Esophagus squamous epithelium (tissue), 5 donors: ENCODE measurements at places on chromosomes 1 and 21.

DNA sequence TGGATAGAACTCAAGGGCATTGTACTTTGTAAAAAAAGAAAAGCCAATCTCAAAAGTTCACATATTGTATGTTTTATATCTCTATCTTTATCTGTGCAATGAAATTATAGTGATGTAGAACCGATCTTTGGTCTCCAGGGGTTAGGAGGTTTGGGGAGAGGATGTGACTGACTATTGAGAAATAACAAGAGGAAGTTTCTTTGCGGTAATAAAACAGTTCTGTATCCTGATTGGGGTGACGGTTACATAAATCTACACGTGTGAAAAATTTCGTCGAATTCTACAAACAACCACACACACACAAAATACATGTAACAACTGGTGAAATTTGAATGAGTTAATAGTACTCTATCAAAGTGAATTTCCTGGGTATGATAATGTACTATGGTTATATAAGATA, 10.6 kb upstream of the OR2T33 start:
- DNase-seq, result no peak
- no peaks in the 10 kb centered on the region for H3K4me1 ChIP-seq
- H3K4me3 ChIP-seq, result no peak overlapping the region
- no peaks in the 10 kb centered on the region for H3K36me3 ChIP-seq
- no peaks in the 10 kb centered on the region for H3K27me3 ChIP-seq

DNA sequence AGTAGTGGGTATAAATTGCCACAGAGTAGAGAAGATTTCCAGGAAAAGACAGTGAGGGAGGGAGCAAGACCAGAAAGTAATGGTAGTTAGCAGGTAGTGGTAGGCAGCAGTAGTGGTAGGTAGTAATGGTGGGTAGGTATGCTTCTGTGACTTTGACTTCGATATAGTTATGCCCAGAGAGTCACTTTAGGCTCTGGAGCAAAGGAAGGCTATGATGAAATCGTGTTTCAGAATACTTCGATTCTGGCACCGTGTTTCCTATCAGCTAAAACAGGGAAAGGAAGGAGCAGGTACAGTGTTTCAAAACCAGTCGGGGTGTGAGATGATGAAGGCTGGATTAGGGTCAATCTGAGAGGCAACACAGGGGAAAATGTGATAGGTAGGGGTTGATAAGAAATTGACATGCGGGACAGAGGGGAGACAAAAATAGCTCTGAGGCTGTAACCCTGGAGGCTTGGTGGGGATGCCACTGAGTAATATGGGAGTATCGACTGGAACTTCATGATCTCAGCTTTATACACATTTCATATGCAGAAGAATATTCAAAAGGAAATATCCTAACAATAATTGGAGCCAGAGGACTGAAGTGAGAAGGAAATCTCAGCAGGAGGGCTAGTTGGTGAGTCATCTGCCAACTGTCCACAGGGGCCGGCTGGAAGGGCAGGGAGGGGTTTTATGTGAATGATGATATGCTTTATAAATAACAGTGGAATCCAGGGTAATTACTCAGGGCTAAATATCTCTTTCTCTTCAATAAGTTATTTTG, 25.2 kb upstream of the TRIM45 start:
- peaks cover 16% of the 10 kb centered on the region for H3K27me3 ChIP-seq
- DNase-seq, result no peak
- H3K36me3 ChIP-seq, result no peaks in the 10 kb centered on the region

DNA sequence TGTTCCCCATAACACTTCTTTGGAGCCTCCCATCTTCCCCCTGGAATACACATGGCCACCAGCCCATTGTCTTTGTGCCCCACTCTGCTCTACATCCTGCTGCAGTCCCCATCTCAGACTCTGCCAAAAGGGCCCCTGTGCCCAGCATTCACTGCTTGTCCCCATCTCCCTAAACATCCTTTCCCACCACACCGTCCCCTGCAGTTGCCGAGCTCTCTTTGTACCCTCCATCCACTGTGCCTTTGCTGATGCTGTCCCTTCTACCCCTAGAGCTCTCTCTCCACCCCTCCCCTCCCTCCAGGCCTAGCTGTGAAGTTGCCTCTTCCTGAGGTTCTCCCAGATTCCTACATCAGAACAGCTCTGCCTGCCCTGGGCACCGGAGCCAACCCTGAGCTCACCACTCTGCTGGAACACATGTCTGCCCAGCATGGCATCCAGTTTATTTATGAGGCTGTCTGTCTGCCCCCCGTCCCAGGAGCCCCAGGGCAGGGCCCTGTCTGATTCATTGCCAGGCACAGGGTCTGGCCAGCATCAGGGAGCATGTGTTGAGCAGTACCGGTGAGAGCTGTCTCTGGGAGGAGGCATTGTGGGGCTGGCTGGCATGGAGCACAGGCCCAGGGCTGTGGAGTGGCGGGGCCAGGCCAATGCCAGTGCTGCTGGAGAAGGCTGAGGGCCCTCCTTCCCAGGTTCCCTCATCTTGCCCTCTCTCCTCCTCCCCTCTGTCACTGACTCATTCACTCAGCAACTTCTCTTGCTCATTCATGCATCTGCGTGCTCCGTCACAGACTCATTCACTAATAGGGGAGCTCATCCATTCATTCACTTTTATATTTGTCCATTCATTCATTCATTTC, 28.8 kb downstream of the EDN2 start:
- H3K4me3 ChIP-seq, result no peak overlapping the region
- H3K36me3 ChIP-seq, result no peaks in the 10 kb centered on the region
- DNase-seq, result no peak
- no peaks in the 10 kb centered on the region for H3K4me1 ChIP-seq

DNA sequence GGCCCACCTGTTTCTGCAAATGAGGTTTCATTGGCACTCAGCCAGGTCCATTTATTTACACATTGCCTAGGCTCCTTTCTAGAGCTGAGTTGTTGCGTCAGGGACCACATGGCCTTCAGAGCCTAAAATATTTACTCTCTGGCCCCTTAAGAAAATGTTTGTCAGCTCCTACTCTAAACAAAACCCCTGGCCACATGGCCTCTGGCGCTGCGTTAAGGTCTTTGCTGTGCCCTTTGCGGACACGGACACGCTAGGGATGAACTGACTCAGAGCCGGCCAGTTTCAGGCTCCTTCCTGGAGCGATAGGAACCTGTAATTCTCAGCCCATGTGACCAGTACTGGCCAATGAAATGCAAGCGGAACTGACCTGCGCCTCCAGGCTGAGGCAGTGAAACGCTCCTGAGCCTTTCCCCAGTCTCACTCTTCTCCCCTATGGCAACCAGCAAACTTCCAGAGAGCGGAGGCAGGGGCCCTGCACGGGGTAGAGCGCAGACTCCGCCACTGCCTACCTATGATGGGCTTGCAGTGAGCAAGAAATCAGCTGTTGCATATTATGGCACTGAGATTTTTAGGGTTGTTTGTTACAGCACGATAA, 160.3 kb downstream of the ETS2 start:
- no peaks in the 10 kb centered on the region for H3K4me1 ChIP-seq
- no peak for DNase-seq
- no peaks in the 10 kb centered on the region for H3K36me3 ChIP-seq
- no peak overlapping the region for H3K27ac ChIP-seq
- H3K4me3 ChIP-seq, result no peak overlapping the region
- no peaks in the 10 kb centered on the region for H3K27me3 ChIP-seq

DNA sequence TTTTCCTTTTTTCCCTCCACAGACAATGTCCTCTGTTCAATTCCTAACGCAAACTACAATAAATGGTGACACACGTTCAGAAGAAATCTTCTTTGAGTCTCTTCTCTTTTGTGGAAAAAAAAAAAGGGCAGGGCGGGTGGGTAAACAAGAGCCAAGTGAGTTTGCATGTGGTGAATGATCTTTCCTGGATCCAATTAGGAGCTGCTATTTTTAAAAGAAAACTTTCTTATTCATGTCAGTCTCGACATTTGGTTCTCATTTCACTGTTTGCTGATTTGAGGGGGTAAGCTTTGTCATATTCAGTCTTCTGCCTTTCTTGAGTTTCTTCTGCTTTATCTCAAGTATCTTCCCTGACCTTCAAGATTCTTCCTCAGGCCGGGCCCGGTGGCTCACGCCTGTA, 29.2 kb upstream of the KIF1B start:
- peaks cover 57% of the 10 kb centered on the region for H3K36me3 ChIP-seq
- no peaks in the 10 kb centered on the region for H3K27me3 ChIP-seq
- DNase-seq, result no peak

DNA sequence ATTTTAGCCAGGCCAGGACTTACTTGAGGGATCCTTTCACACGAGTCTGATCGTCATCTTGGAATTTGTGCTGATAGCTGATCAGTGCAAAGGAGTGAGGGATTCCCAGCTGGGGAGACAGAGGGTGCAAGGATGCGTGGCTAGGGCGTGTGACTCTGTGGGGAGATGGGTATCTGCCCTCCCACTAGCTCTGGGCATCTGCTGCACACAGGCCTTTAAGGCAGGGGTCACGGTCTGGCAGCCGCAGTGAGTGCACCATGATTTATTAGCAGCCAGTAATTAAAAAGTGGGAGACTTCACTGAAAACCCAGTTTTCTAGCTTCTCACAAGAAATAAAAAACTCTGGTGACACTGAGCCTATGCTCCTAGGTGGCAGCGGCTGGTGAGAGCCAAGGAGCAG, 20.4 kb downstream of the THAP3 start:
- peaks cover 70% of the 10 kb centered on the region for H3K36me3 ChIP-seq
- no peaks in the 10 kb centered on the region for H3K27me3 ChIP-seq
- H3K27ac ChIP-seq, result no peak overlapping the region
- no peak overlapping the region for H3K4me3 ChIP-seq

- H3K4me3 ChIP-seq, result no peak overlapping the region
- no peak overlapping the region for H3K27ac ChIP-seq
- H3K27me3 ChIP-seq, result no peaks in the 10 kb centered on the region
- DNase-seq, result no peak
- H3K36me3 ChIP-seq, result no peaks in the 10 kb centered on the region
These were observed 5.7 kb upstream of the ZBTB48 start for GRCh38 chr1:6574025-6574620.
